Stimulated activated CD8-positive, alpha-beta memory T cell treated with anti-CD3 and anti-CD28 coated beads, Interleukin-15, amount 100 ng/mL, for 4 hours (primary cell): ENCODE measurements at places on chromosomes 6 and 20.

- DNase-seq, result no peak
Measured at GRCh38 chr6:155311086-155311485, 3.2 kb downstream of the TFB1M start.

- no peak for DNase-seq
Measured at GRCh38 chr6:7176208-7176607, 68.4 kb downstream of the RREB1 start.

GRCh38 chr6:76886900-76887299 is 576.4 kb downstream of the HTR1B start:
- no peak for DNase-seq

GRCh38 chr6:30006170-30007131 is 54.6 kb upstream of the POLR1H start:
- no peak for DNase-seq

- no peak for DNase-seq
Measured at GRCh38 chr20:8535403-8536261, 403.6 kb downstream of the PLCB1 start.

DNA sequence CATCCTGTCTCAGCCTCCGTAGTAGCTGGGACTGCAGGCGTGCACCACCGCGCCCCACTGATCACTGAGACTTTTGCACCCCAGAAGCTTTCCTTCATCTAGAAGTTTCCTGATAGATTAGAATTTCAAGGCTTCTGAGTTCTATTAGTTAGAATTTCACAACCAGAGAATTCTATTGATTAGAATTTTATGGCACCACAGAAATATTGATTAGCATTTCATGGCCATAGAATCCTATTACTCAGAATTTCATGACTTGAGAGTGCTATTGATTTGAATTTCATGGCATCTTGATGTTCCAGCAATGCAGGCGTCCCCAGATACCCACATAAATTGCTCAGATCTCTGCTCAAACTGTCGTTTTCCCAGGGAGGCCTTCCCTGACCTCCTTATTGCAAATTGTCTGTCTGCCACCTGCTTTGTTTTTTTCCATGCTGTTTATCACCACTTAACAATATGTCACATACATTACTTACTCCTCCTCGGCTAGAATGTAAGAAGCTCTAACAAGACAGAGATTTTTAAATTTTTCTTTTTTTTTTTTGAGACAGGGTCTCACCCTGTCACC is 16.9 kb upstream of the CBFA2T2 start:
- DNase-seq, result no peak

DNA sequence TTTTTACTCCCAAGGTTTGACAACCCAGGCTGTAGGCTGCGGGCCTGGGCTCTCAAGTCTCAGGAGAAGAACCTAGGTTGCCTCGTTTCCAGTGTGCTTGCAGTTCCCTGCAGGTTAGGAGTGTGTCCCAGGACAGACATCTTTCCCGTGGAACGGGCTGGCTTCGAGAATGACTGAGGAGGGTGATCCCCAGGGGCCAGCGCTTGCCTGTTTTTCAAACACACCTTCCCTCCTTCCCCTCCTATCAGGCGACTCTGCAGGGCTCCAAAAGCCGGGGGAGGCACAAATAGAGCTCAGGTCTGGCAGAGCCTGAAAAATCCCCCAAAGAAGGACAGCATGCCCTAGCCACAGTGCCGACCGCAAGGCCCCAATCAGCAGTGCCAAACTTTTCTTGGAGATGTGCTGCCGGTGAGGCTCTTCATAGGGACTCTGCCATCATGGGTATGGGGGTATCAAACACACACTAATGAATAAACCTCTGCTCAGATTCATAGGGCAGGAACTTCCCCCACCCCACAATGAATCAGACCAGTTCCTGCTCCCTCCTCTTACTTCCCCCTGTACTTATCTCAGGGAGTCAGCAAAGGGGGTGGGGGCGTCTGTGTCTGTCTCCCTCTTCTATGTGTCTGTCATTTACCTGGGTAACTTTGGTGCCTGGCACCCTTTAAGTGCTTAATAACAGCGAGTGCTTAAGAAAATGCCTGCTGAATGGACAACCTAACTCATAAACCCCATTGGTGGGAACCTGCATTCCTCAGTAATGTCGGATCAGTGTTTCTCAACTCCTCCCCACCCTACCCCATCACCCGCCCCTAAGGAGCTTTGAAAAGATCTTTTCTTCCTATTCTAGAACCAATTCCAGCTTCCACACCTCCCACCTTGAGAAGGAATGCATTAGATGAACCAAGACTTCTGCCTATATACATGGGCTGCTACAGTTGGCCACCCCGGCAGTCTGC is 1.6 kb downstream of the KCNG1 start:
- DNase-seq, result no peak

GRCh38 chr6:44435500-44435899 is 48.0 kb downstream of the CDC5L start:
- DNase-seq, result no peak

DNA sequence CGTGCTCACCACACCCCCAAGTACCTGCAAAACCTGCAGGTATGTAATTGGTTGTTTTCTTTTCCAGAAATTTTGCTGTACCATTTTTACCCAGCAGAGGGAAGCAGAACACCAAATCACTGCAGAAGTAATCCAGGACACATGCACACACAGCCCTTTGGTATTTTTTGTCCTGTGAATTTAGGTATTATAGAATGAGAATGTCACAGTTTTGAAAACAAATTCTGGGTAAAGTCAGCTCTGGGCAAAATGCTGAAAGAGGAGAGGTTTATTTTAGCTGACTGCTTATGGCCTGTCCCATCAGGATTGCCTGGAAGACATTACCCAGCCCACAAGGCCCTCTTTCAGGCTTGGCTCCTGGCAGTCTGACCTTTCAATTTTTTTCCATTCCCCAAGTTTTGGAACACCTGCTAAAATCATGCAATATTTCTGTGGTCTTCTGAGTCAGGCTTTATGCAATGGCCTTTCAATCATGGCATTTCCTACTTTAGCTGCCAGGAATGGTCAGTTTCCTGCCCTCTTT is 3.5 kb upstream of the EFHC1 start:
- DNase-seq, result no peak

GRCh38 chr6:168410035-168410434 is 30.9 kb upstream of the SMOC2 start:
- no peak for DNase-seq

DNA sequence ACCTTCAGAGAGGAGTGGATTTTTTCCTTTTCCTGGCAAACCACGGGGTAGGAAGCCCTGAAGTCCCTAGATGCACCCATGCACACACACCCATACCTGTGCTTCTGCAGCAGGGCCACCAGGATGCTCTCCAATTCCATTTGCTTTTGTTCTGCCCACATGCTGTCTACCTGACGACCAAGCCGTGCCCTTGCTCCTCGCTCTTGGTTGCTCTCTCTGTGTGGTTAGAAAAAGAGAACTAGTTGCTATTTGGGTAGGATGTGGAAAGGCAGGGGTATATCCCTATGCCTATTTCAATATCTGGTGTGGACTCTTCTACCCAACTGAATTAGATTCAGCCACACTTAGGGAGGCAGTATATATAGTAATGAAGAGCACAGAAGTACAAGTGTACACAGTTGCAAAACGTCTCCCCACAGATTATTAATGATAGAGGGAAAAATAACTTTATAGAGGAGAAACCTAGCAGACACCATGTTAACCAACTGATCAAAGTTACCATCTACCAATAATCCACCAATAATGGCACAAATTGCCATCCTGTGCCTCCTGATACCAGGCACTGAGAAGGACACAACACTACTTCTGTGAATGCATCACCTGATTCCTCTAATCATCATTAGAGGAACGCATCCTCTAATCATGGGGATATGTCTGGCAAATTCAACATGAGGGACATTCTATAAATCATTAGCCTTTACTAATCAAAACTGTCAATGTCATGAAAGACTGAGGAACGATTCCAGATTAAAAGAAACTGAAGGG is 7.3 kb downstream of the GHRH start:
- DNase-seq, result no peak

DNA sequence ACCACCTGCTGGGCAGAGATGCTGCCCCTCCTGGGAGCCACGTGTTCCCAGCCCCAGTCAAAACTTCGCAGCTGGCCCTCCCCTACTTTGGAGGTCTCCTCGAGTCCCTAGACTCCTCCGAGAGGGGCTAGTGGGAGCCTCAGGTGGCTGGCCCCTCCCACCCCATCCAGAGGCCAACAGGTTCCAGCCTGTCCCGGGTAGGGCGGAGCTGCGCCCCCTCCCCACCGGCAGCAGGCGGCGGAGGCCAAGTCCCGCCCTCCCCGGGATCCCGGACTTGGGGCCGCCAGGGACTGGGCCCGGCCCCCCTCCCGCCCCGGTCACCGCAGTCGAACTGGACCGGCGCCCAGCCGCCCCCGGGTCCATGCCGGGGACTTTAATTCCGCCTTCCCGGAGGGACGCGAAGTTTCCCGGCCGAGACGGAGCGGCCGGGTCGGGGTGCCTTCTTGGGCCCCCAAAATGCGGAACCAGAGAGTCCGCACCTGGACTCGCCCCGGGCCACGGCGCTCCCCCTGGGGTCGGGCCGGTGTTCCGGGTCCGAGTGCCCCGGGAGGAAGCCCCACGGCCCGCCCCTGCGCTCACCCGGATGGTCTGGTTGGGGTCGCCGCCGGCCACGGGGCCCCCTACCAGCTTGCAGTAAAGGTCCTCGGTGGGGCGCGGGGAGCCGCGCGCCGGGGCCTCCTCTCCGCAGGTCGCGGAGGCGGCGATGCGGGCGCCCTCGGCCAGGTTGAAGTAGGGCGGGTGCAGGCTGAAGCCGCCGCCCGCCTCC is 559 bp downstream of the LAMA5 start:
- no peak for DNase-seq

DNA sequence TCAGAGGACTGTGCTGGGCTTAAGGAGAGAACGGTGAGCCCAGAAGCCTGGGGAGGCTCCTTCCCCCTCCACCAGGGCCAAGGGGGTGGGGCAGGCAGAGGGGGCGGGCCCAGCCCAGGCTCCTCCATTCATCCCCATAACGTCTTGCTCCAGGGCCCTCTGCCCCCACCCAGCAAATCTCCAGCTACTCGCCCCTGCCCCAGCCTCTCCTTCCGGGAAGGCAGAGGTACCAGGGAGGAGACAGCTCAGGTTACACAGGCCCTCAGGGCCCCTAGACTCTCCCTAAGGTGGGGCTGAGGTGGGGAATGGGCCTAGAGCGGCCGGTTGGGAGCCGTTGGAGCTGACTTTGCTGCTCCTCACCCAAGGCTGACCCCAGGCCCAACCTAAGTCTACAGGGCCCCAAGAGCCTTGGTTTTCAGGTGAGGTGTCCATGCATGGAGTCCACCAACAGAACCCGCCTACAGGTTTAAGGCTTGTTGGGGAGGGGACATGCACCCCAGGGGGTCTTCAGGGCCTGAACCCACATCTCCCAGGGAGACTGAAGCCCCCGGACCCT is 1.2 kb downstream of the LAMA5 start:
- DNase-seq, result no peak

DNA sequence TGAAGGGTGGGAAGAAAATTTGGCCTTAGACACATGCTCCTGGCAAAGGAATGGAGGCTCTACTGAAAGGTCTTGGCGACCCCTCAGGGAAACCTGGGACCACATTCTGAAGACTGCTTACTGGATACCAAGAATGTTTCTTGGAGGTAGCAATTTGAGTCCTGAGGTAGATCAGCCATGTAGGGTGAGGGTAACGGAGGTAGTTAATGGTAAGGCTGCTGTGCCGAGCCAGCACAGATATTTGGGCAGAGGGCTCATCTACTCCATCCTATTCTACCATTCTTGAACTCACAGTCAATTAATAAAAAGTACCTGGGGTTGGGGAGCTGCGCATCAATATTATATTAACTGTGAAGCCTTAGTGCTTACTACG is 401 bp upstream of the PHF3 start:
- no peak for DNase-seq

DNA sequence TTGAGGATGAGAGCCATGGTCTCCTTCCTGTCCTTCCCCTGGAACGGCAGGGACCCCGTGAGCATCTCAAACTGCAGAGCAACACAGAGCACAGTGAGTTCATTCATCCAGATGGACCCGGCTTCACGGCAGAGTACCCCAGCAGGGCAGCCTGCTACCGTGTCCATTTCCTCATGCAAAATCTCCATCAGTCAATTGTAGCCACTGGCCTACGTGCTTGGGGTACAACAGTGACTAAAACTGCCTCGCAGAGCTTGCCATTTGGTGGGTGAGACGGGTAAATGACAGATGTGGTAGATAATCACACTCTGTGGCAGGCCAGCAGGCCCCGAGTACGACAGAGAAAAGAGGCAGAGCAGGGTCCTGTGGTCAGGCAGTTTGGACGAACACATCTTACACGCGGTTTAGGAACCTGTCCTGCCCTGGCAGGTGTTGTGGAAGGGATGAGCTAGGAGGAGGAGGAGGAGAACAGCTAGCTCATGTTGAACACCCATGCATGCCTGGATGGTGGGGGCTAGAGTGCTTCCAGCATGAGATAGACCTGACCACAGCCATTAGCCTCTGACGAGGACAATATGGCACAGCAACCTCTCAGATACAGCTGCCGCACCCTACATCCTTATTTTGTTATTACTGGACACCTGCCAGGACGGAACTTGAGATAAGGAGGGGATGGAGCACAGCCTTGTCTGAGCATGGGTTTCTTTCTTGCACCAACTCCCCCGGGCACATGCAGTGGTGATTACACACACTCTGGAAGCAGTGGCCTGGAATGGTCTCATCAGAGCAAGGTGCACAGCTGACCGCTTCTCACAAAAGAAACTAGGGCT is 95.6 kb downstream of the RAMACL start:
- DNase-seq, result no peak

DNA sequence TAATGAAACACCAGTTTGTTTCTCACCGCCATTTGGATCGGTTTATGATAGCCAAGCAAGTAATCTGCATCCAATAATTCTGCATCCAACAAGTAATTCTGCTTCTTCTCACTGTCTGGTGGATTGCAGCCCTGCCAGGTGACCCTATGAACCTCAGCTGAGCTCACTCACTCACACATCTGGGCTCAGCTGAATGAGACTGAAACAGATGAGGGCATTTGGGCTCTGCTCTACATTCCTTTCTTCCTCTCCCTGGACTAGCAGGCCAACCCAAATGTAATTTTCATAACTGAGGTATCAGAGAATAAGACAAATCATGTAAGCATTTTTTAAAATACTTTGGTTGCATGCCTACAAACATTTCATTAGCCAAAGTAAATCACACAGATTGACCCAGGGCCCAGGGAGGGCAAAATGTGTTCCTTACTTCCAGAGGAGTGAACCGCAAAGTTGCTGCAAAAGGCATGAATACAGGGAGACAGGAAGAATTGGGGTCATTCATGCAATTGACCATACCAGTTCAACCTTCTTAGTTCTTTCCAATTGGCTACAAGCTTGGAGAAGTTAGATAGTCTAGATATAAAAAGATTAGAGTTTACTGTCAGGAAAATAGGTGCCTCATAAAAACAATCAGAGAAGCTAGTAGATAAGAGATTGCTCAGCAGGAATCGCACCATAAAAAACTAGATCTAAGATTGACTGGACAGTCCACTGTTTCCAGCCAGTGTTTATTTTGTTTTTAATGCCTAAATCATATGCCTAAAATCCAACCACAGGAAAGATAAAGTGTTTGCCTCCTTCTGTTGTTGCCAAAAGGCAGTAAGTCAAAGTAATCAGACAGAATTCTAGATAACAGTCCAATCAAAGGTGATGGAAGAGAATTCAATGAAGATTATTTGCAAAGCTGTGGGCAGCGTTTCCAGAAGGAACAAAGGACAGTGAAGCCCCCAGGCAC is 43.7 kb downstream of the CBLN4 start:
- DNase-seq, result no peak

GRCh38 chr6:11132194-11132888 is 20.8 kb upstream of the ERVFRD-1 start:
- DNase-seq, result no peak

GRCh38 chr6:39942903-39943580 is 8.8 kb upstream of the MOCS1 start:
- no peak for DNase-seq
